ENCODE measurements at places on chromosomes 1 and 21. TPM values are rescaled to one million over a fixed set of nuclear protein-coding genes. Genes with fewer than 3 reads are reported as not detected.

- no peak for DNase-seq
These were observed 42.7 kb downstream of the SPATA46 start for GRCh38 chr1:162333991-162334390.

GRCh38 chr21:38671773-38672172, 134.0 kb upstream of the ETS2 start:
- DNase-seq, result no peak

DNA sequence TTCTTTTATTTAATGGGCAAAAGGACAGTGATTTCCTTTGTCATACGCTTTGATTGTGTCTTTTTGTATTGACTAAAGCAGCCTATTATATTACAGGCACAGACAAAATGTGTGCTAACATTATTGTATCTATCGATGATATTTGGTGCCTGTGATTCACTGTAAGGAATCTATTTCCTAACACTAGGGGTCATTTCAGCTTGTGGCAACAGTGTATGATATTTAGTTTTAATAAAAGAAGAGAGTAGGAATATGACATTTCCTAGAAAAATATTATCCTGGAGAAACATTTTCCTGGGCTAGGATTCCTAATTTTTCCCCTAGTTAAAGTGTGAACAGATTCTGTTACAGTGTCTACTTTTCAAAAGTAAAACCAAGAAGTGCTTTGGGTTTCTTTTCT, 42.8 kb downstream of the TYW3 start:
- no peak for DNase-seq

DNA sequence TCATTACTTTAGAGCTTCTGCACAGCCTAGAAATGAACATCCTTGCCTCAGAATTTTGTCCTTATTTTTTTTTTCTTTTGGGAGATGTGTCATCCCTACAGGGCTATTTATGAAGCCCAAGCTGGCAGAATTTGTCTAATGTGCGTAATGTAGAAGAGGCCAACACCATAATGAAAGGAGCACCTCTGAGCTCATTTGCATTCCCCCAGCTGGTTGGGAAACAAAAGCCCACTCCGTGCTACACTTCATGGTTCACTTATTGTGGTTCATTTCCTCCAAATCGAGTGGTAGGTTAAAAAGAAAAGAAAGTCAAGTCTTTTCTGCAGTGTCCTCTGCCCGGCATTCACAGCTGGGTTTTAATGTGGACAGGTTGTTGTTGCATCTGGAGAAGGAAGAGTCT, 73.5 kb downstream of the KAZN start:
- DNase-seq, result no peak

DNA sequence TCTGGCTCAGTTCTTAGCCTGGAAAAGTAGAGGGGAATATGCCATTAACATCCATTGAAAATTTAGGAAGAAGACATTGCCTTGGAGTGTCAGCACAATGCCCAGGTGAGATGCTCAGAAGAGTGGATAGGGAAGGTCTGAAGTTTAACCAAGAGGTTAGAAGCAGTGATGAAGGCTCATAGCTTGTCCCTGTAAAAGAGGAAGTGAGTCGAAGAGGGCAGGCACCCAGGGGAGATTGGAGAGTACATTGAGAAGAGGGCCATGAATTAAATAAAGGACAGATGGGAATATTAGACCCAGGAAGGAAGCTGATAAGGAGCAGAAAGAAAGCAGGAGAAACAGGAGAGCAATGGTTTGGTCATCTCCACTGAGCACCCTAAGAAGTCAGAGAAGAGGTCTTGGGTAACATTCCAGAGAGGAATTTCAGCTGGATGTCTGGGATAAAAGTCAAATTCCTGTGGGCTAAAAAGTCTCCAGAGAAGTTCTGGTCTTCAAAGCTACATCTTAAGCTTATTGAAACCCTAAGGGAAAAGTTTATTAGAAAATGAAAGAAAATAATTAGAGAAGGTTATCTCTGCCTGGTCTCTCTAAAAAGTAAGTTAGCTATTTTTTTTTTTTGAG, 17.3 kb downstream of the C8B start:
- no peak for DNase-seq

- no peak for DNase-seq
These were observed 12.8 kb upstream of the ECE1 start for GRCh38 chr1:21302747-21303715.

- no peak for DNase-seq
These were observed 18.3 kb upstream of the RNU1-4 start for GRCh38 chr1:16721871-16722641.

- no peak for DNase-seq
These were observed 69.6 kb downstream of the OSBPL9 start for GRCh38 chr1:51686450-51686849.

DNA sequence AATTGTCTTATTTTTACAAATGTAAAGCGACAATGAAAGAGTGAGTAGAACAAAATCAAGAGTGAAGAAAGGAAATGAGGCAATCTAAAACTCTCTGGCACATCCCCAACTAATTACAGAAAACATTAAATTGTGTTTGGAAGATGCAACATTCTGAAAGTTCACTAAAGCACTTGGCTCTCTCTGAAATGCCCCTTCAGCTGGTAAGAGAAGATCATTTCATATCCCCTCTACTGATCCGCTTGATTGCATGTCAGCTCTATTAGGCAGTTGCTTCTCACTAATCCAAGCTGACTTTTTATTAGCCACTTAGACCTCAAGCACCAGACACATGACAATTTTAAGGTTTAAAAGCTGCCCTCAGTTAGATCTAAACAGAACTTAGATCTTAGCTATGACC, 262.8 kb upstream of the PRMT6 start:
- no peak for DNase-seq

The ST3GAL3 gene
- total RNA-seq, result 25.9 TPM

The ARMH1 gene
- 0.16 TPM for total RNA-seq

Data from left cardiac atrium (tissue), 4 donors.